NCI-H1694 (cell line): ENCODE measurements at places on chromosomes 7 and 10.

- DNase-seq: no peak
Measured at GRCh38 chr10:818010-818409, 113.5 kb downstream of the LARP4B start.

GRCh38 chr10:22344781-22345300, 455 bp upstream of the SPAG6 start:
- no peak for DNase-seq

- DNase-seq: no peak
Measured at GRCh38 chr7:150979713-150980390, 1.7 kb upstream of the KCNH2 start.

- DNase-seq: no peak
Measured at GRCh38 chr10:60338786-60339185, 50.9 kb downstream of the ANK3 start.

GRCh38 chr10:110003524-110003885, 4.3 kb upstream of the ADD3 start:
- no peak for DNase-seq

DNA sequence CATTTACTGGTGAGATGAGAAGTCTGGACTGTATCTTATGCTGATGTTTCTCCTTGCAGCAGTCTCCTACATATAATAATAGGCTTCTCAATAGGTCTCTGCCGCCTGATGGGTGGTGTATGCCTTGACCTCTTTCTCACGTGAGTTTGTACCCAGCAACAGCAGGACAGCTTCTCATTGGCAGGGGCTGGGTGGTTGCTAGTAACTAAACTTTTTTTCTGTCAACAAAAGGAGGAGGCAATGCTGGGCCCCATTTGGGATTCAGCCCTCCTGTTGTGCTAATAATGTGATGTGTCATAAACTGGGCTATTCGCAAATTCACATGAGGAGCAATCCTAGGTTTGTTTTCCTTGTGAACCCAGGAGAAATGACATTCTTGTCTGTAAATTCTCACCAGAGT, 533.6 kb downstream of the GATA3 start:
- no peak for DNase-seq

DNA sequence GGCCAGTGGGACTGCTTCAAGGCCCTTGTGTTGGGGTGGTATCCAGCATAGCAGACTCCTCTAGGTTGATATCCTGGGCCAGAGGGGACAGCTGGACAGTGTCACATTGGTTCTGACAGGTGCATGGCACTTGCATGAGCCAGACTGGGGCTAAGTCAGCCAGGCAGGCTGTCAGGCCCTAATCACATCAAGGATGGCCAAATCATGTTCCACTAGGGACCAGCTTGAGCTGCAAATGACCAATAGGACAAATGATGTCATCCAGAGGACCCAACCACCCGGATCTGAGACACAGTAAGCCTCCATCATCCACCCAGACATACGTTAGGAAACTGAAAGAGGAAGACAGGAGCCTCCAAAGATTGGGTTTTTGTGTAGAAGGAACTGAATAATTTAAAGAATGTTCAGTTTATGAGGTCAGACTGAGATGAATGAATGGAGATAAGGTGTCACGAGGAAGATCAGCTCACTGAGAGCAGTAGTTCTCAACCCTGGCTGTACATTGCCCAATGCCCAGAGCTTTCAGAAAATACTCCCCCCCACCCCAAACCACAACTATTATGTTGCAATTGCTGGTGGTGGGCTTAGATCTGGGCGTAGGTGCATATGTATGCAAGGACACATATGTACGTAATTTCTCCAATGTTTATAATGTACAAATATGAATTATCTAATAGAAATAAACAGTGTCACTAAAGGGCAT, 75.2 kb upstream of the INHBA start:
- DNase-seq: no peak

DNA sequence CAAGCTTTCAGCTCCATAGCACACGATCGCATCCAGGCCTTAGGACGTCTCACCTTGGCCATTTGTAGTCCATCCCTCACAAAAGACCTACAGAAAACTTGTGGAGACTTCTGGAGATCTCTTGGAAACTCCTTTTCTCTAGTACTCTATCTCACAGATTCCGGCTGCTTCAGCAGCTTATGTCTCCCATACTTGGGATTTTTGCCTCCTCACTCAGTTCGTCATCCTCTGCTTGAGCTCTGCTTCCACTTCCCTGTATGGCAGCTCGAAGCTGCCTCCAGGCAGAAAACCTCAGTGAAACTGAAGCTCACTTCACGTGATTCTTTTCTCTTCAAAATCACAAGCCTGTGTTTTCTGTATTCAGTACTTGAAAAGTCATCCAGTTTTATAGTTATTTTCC, 178.7 kb upstream of the GDF10 start:
- DNase-seq: no peak

DNA sequence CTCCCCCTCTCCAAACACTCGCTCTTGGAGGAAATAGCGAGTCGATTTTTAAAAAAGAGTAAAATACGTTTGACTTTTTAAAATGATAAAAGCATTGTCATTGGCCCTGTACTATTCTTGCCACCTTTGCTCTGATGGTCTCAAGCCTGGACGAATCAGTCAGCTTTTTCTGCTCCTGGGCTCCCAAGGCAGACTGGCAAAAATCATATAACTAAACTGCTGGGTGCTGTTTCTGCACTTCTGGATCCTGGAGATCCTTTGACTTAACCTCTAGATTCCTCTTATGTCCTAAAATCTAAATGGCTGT, 1.8 kb downstream of the TPST1 start:
- no peak for DNase-seq

DNA sequence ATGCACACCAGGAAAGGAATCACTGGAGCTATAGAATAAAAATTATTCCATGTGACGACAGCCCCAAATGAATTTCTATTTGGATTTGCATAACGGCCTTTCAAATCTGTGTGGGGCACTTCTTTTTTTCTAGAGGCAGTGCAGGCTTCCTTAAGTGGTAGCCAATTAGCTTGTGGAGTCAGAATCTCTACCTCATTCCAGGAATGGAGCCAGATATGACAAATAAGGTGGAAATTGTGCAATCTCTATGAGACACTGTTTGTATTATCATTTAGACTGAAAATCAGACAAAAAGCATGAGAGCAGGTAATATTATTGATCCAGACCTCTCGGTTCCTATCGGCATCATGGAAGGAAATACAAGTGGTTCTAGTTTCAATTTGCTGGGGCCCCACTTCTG, 78.7 kb downstream of the BEND7 start:
- peak; percentile 11 for DNase-seq

DNA sequence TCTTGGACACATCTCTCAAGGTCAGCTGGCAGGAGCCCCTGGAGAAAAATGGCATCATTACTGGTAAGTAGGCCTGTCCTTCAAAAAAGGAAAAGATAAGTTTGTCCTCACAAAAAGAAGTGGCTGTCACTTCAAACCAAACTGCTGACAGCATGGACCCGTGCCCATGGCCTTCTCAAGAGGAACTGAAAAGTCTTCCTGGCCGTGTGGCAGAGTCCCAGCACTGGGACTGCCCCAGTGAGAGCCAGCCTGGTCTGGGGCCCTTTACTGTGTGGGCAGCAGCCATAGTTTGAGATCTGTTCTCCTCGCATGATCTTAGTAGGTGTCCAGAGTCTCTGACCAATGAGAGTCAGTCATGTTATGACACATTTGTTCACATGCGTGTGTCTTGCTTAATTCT, 614.2 kb upstream of the FOXK1 start:
- DNase-seq: no peak

GRCh38 chr10:112711366-112711765, 238.7 kb upstream of the TCF7L2 start:
- no peak for DNase-seq
